ENCODE measurements at places on chromosomes 11 and 22.

DNA sequence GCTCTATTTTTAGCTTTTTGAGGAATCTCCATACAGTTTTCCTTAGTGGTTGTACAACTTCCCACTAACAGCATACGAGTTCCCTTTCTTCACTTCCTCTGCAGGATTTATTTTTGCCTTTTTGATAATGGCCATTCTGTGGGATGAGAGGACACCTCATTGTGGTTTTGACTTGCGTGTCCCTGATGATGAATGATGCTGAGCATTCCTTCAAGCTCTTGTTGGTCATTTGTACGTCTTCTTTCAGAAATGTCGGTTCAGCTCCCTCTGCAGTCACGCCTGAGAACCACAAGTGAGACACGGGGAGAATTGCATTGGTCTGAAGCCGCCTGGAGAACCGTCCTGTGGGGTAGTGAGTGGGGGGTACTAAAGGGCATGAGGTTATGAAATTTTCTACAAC is 2.0 kb upstream of the KRTAP5-10 start:
- no peak for DNase-seq

- DNase-seq = no peak
Measured at GRCh38 chr22:43387815-43388214, 24.0 kb upstream of the MPPED1 start.

GRCh38 chr11:119491753-119492510 is 69.0 kb upstream of the THY1 start:
- DNase-seq = no peak

- DNase-seq = no peak
Measured at GRCh38 chr22:26486394-26486793, 2.7 kb downstream of the SRRD start.

DNA sequence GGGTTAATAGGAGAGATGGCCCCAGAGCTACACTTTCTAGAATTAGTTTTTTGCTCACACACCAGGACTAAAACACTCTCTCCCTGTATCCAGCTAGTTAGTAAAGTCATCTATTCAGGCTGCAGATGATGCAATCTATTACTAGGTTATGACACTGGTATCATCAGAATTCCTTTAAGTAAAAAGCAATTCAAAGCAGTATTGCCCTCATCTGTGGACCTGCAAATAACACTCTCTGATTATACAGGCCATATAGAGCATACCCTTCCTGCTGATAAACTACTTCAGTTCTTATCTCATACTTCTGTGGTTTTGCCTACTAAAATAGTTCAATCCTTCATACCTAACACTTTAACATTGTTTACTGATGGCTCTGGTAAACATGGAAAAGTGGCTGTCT is 13.5 kb upstream of the MTMR2 start:
- DNase-seq = no peak

DNA sequence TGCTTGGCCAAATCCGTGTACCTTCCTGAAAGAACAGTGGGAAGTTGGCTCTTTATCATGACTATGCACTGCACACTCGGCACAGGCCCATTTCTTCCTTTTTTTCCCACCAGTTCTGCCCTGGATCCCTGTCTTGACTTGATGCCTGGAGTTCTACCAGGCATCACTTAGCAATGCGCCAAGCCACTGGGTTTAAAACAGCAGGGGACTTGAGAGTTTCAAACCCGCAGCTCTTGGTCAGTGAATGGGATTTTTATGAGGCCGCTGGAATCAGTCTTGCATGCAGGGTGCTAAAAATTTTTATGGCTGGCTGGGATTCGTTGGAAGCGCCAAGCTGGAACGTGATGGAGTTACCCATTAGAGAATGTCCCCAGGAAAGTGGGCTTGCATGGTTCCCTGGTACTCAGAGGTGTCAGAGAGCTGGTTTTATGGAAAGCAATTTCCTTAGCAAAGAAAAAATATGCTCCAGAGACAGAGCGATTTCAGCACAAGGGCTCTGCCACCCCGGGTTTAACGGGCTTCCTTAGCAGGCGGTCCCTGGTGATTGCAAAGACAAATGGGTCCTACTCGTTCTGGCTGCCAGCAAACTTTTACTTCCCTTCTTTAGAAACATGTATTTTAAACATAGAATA is 432.9 kb downstream of the TENM4 start:
- DNase-seq = no peak

GRCh38 chr11:46667043-46667481 is 33.4 kb downstream of the ARHGAP1 start:
- no peak for DNase-seq

DNA sequence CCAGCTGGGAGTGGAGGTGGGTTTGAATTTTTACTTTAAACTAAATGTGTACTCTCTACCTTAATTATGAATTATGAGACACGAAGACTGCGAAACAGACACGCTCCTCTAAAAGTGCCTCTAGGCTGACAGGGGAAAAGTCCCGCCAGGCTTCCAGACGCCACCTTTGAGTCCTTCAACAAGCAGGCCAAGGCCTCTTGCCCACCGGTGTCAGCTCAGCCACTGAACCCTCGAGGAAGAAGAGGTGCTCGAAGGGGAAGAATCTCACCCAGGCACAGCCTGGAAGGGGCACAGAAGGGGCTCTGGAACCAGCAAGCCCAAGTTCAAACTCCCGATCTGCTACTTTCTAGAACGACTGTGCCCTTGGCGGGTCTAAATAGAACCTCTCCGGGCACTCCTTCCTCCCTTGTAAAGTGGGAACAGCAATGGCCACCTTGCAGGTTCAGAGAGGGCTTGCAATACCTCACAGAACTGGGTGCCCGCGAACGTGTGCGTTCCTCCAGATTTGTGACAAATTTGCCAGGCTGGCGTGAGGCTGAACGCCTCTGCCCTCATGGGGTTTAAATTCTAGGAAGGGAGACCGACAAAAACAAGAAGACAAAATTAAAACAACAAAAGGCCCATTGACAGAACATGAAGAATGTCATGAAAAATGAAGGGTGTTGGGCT is 158.5 kb upstream of the GRK3 start:
- no peak for DNase-seq
